ENCODE measurements at places on chromosomes 5 and 9.

DNA sequence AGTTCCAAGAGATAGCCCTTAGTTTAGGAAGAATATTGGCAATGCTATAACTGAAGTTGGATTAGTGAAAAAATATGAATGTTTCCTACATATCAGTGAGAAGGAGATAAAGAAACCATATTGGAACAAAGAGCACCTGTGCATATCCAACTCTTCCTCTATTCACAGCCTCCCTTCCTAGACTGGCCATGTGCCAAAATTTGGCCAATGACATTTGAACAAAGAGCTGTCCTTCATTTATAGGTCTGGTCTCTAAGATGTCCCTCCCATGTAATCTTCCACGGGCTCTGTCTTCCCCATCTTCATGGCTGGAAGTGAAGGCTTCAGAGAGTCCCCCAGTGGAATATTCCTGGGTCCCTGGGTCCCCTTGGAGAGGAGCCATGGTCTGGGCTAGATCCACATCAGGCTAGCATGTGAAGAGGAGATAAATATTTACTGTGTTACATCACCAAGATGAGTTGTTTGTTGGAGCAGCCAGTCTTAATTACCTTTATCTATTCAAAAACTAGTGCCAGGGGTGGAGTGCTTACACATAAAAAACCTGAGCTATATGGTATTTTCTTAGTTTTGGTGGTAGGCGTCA is 190.0 kb upstream of the S1PR3 start:
- no peaks in the 10 kb centered on the region for H3K4me1 ChIP-seq
- ATAC-seq = no peak
- H3K4me3 ChIP-seq = no peak overlapping the region
- H3K36me3 ChIP-seq = no peaks in the 10 kb centered on the region
- H3K27me3 ChIP-seq = no peaks in the 10 kb centered on the region

DNA sequence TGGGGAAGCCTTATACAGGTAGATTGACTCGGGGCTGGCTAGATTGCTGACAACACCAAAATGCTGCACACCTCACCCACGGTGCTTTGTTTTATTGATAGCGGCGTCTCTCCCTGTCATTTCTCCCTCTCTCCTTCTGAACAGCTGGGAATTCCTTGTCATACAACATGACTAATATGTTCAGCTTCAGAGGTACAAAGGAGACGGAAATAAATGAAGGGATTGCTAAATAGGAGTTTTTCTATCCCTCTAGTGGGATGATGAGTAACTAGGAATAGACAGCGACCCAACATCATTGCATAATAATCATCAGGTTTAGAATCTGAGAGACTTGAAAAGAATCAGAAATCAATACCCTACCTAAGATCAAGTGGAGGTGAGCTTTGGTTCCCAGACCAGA is 337.7 kb upstream of the PANK3 start:
- peaks cover 21% of the 10 kb centered on the region for H3K4me1 ChIP-seq
- H3K27me3 ChIP-seq = no peaks in the 10 kb centered on the region
- H3K27ac ChIP-seq = no peak overlapping the region
- peak; percentile 81 for ATAC-seq
- H3K4me3 ChIP-seq = no peak overlapping the region

DNA sequence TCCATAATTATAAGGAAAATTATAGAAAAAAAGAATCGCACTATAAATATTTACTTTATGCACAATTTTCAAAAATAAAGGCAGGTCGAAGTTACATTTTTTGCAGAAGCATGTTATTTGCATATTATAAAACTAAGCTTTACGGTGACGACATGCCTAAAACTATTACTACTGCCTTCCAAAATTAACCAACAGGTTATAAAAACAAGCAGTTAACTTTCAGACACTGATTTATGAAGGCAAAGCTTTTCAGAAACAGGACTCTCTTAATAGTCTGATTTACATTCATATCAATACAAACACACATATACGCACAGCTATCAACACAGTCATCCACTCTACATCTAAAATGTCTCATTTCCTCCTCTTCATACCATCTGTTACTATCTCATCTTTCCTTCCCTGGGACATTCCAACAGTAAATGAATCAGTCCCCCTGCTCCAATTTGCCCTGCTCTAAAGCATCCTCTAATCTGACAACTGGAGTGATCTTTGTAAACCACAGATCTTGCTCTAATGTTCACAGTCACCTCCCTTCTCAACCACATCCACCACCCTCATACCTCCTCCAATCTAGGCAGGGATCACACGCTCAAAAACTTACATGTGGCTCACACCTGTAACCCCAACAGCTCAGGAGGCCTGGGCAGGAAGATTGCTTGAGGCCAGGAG is 21.6 kb downstream of the FBXW11 start:
- no peak overlapping the region for H3K27ac ChIP-seq
- no peaks in the 10 kb centered on the region for H3K4me1 ChIP-seq
- no peak for ATAC-seq
- H3K4me3 ChIP-seq = no peak overlapping the region
- no peaks in the 10 kb centered on the region for H3K36me3 ChIP-seq

DNA sequence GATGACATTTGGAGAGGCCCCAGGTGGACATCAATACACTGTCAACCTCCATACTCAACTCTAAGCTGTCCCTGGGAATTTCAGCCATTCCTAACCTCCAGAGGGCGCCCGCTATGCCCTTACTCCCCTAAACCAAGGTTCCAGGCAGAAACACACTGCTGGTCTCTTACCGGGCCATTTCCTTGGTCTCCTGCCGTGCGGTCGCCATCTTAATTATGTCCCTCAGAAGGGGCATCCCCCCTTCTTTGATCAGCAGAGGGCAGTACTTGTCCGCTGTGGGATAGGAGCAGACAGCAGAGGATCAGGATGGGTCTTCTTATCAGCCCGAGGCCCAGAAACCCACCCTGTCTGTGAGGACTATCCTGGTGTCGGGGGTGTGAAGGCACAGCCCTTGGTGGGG is 9.3 kb upstream of the ZDHHC12 start:
- H3K27ac ChIP-seq = peak overlapping the region; percentile 65
- no peaks in the 10 kb centered on the region for H3K27me3 ChIP-seq
- no peaks in the 10 kb centered on the region for H3K4me1 ChIP-seq
- H3K36me3 ChIP-seq = no peaks in the 10 kb centered on the region
- peak; percentile 72 for ATAC-seq

DNA sequence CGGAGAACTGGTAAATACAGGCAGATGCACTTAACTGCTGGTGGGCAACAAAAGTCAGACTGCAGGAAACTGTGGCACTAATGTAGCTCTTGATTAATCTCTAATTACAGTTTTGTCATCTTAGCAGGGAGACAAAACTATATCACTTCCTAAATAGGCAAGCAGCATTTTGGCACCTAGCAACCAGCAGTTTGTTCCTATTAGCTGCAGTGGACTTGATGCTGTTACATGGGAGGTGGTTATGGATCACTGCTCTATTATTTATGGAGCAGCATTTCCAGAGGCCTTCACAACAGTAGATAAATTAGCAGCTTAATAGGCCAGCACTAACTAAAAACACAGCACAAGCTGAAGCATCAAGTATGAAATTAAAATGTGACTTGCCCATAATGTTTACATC is 518.3 kb upstream of the ITGA1 start:
- no peaks in the 10 kb centered on the region for H3K27me3 ChIP-seq
- peak overlapping the region; percentile 27 for H3K4me3 ChIP-seq
- H3K27ac ChIP-seq = no peak overlapping the region
- no peaks in the 10 kb centered on the region for H3K4me1 ChIP-seq
- no peak for ATAC-seq

DNA sequence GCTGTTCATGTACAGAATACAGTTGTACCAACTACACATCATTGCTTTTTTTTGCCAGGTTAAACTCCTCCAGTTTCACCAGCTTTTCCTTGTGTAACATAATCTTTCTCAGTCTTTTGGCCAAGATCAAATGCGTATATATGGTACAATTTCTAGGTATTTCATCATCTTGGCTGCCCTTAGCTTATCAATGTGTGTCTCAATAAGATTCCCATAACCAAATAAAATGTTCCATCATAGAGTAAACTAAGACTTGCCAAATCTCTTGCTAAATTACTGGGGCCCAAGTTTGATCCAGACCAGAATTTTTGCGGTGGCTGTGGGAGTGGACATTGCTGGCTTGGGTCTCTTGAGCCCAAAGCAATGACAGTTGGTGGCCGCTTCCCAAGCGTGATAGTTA is 24.3 kb upstream of the ERBIN start:
- H3K27ac ChIP-seq = no peak overlapping the region
- no peak overlapping the region for H3K4me3 ChIP-seq
- no peaks in the 10 kb centered on the region for H3K27me3 ChIP-seq
- no peaks in the 10 kb centered on the region for H3K36me3 ChIP-seq
- H3K4me1 ChIP-seq = no peaks in the 10 kb centered on the region

- H3K4me1 ChIP-seq = no peaks in the 10 kb centered on the region
- no peaks in the 10 kb centered on the region for H3K36me3 ChIP-seq
- no peak overlapping the region for H3K4me3 ChIP-seq
- no peak overlapping the region for H3K27ac ChIP-seq
- peak; percentile 66 for ATAC-seq
Measured at GRCh38 chr9:79196606-79197005, 375.2 kb upstream of the TLE4 start.

DNA sequence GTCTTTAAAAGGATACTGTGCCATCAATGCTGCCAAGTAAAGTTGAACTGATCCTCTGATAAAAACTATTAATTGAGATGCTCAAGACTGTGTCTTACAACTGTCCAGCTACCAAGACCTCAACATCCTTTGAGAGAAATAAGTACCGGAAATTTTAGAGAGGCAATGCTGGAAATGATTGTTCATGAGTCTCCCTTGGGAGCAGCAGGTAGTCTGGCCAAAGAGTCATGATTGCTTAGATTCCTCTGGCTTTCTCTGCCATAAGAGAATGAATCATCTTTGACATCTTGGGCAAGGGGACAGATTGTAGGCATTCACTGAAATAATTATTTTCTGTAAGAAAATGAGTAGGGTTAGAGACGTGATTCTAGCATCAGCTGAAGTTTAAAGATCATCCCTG is 466.6 kb upstream of the DAB2 start:
- no peaks in the 10 kb centered on the region for H3K36me3 ChIP-seq
- H3K4me3 ChIP-seq = no peak overlapping the region
- H3K4me1 ChIP-seq = no peaks in the 10 kb centered on the region

GRCh38 chr9:38020151-38021076 is 48.6 kb downstream of the SHB start:
- H3K4me3 ChIP-seq = no peak overlapping the region
- no peaks in the 10 kb centered on the region for H3K27me3 ChIP-seq
- H3K27ac ChIP-seq = no peak overlapping the region
- H3K4me1 ChIP-seq = peaks cover 87% of the 10 kb centered on the region

DNA sequence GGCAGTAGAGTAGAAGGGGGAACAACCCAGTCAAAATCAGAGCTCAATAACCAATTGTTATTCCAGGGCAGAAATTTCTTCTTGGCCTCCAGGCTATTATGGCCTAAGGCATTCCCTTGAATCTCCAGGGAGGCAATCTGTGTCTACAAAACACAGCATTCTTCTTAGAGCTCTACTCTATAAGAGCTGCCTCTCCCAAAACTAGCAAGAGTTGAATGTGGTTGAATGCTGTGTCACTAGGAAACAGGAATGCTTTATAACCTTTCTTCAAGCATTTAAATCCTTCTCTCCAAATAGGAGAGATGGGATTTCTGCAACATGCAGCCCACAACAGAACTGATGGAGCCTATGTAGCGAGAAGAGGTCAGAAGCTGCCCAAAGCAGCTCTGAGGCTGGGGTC is 97.1 kb upstream of the APC start:
- no peak overlapping the region for H3K27ac ChIP-seq
- no peaks in the 10 kb centered on the region for H3K36me3 ChIP-seq
- H3K4me1 ChIP-seq = peaks cover 9% of the 10 kb centered on the region
- no peak overlapping the region for H3K4me3 ChIP-seq
- ATAC-seq = no peak

DNA sequence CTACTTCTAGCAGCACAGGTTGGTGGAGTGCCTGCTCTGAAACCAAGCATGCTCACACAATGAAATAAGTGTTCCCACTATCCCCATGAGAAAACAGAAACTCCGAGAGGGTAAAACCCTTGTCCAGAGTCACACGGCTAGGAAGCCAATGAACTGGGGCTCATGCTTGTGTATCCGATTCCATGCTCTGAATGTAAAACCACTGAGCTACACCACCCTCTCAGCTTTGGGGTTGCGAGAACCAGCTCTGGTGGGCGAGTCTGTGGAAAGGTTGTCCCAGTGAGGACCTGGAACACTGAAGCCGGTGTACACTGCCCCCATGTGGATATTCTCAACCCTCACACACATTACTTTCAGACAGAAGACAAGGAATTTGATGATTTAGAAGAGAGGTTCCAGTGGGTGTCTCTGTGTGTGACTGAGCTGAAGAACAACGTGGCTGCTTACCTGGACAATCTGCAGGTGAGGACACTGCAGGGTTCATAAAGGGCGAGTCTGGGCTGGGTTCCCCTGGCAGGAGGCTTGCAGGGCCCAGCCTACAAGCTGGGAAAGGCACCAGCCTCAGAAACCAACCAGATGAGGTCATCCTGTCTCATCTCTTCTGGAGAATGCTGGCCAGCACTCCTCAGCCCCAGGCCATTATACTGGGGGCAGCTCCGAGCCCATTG is 37.4 kb downstream of the ARHGEF37 start:
- no peak overlapping the region for H3K27ac ChIP-seq
- H3K27me3 ChIP-seq = no peaks in the 10 kb centered on the region
- H3K4me3 ChIP-seq = no peak overlapping the region
- H3K36me3 ChIP-seq = peaks cover 89% of the 10 kb centered on the region
- no peaks in the 10 kb centered on the region for H3K4me1 ChIP-seq
- ATAC-seq = peak; percentile 60

DNA sequence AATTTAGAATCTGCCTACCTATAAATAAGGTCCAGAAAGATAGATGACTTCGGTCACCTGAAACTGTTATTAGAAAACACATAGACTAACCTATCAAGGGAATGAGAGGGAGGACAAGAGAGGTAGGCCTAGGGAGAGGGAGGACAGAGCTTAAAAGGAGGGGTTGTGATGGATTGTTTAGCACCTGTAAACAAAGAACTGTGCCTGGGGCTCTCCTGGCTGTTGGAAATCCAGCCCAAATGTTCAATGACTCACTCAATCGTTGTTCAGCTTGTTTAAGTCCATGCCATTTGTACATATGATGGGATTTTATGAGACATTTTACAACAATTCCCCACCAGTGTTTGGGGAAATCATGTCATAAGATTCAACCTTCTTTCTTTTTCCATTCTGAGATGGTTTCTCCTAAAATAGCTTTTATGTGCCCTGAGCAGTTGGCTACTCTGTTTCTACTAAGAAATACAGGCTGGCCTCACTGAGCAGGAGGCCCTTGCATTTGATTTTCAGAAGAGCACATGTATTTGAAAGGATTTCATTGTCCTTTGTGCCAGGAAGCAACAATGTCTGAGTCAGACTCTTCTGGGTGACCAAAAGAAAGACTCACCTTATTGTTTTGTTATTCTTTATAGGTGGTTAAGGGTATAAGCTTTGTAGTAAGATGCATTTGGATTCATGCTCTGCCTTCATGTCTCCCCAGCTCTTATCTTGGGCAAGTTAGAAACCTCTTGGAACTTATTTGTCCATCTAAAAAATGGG is 48.2 kb upstream of the GPR151 start:
- no peaks in the 10 kb centered on the region for H3K4me1 ChIP-seq
- H3K27ac ChIP-seq = no peak overlapping the region
- no peak overlapping the region for H3K4me3 ChIP-seq

Data from gastroesophageal sphincter (tissue), 4 donors.